Right ventricle myocardium superior (tissue), 1 donor: ENCODE measurements at places on chromosomes 6 and 20.

DNA sequence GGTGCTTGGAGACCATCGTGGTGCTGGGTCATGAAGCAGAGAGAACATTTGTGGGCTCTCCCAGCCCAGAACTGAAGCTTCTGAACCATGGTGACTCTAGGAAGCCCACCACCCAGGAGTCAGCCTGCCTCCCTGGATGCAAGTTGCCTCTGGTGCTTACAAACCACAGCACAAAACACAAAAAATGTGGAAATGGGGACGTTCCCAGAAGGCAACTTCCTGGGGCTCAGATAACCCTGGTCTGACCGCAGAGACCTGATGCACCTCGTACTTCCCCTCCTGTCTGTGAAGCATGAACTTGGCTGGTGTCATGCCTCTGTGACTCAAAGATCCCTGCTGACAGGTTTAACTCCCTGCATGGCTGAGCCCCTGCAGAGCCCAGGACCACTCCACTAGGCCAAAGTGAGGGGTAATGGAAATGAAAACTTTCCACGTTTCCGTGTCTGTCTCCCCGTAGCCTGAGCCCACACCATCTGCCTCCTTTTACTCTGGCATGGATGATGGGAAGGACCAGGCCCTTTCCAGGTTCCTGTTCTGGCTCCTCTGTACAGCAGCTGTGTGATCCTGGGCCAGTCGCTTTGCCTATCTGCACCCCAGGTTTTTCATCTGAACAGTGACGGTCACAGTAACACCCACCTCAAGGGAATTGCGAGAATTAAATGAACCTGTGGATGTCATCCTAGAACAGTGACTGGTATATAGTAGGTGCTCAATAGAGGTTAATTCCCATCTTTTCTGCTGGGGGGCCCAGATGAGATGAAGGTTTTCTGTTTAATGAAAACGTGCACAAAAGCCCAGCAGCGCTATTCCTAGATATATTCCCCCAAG lies 57.7 kb downstream of the PPP1R16B start:
- no peak for DNase-seq

DNA sequence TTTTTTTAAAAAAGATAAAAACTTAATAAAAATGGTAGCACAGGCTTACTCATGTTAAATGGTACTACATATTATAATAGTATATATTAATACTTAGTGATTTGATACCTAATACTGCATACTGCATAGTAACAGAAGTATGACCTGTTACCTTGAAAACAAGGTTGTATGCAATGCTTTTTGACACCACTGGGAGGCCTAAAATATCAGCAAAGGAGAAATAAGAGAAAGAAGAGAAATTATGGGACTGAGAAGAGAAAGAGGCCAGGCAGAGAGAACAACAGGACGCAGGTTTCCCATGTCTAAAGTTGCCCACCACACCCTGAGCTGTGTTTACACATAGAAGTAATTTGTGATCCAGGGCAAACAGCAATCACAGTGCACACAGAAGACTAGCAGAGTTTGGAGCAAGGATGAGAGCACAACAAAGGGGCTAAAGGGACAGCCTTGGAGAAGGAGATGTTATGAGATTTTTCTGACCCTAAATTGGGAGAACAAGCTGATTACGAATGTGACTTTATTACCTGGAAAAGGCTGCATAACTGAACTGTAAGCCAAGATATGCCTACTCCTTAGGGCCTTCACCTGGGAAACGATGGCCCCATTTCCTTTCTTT lies 73.2 kb downstream of the ROS1 start:
- no peak for DNase-seq

DNA sequence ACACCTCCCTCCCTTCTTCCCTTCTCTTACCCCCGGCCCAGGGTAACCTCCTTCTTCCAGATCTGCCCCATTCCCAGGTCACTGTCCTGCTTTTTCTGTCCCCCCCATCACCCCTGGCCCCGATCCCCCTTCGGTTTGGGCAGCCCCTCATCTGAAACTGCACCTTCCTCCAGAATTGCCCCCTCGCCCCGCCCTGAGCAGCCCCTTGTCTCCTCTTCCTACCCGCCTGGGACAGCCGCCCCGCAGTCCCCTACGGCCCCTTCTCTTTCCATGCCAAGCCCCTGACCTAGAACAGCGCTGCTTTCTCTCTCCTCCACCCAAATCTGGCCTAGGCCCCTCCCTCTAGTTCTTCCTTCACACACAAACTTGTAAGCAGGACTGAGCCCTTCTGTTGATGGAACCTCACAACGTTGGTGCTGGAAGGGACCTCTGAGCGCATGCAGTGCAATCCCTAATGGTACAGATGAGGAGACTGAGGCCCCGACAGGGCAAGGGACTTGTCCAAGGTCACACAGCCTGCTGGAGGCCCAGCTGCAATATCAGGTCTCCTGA lies 630 bp downstream of the PPP2R5D start:
- DNase-seq: no peak

GRCh38 chr20:57207251-57207650 lies 59.2 kb downstream of the BMP7 start:
- DNase-seq: no peak

DNA sequence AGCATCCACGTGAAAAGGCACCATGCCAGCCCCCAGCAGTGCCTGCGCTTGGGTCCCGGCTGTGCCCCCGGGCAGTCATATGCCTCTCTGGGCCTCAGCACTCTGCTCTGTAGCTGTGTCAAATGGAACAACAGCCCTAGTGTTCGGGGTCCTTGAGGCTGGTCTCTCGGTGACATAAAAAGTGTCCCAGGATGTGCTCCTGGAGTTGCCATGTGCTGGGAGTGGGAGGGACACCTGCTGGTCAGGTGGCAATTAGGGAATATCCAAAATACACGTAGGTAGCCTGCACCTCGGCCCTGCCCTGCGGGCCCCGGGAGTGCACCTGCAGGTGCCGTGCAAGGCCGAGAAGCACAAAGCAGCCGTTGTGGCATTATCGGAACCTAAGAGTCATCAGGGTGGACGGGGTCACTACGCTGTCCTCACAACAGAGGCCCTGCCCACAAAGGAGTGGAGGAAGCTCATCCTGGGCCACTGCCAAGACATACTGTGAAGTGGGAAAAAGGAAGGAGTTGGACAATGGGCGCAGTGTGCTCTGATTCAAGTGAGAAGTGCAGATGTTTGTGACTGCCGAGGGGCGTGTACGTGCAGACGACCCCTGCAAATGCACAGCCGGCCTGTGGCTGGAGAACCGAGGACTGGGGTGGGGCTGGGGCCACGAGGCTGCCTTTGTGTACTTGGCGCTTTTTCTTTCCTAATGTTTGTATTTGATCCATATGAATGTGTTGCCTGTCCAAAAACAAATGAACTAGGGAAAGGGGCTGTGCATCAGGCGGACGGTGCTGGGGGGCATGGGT lies 24.6 kb downstream of the SLCO4A1 start:
- peak; percentile 70 for DNase-seq
